Activated CD8-positive, alpha-beta memory T cell treated with anti-CD3 and anti-CD28 coated beads for 1 hour (primary cell): ENCODE measurements at places on chromosomes 11 and 22.

DNA sequence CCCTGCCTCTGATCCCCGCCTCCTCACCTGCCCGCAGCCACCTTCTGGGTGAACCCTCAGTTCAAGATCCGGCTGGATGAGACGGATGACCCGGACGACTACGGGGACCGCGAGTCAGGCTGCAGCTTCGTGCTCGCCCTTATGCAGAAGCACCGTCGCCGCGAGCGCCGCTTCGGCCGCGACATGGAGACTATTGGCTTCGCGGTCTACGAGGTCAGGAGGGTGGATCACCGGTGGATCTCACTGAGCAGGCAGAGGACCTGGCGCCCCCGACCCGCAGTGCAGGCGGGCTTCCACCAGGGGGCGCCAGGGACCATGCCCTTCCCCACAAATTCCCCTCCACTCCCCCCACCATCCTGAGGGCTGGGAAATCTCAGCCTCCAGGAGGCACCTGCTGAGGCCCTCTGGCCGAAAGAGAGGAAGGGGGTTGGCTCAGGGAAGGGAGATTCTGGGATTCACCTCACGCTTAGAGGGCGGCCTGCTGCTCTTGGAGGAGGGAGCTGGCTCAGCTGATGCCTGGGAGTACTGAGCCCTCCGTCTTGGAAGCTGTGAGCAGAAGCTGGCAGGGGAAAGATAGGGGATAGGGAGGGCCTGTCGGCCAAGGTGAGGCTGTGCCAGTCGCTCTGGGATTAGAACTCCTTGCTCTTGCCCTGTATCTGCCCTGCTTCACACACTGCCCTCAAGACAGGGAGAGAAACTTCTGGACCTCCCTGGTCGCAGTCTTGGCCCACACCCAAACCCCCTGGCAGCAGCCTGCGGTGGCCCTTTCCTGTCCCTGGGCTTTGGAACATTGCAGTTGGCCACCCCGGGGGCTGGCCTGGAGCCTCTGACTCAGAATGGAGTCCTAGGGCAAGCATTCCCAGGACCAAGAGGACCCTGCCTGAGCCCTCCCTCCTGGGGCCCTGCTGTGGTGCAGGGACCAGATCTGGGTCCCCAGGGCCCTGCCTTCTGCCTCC, 23.2 kb downstream of the CAPN1 start:
- no peak for DNase-seq

- no peak for DNase-seq
Observed at GRCh38 chr22:38602166-38602565, 32.2 kb upstream of the DMC1 start.

- DNase-seq: no peak
Observed at GRCh38 chr11:83361831-83362230, 75.7 kb upstream of the CCDC90B start.

GRCh38 chr11:109405671-109406070, 16.3 kb upstream of the C11orf87 start:
- no peak for DNase-seq

- no peak for DNase-seq
Observed at GRCh38 chr11:35675901-35676610, 13.5 kb downstream of the TRIM44 start.

DNA sequence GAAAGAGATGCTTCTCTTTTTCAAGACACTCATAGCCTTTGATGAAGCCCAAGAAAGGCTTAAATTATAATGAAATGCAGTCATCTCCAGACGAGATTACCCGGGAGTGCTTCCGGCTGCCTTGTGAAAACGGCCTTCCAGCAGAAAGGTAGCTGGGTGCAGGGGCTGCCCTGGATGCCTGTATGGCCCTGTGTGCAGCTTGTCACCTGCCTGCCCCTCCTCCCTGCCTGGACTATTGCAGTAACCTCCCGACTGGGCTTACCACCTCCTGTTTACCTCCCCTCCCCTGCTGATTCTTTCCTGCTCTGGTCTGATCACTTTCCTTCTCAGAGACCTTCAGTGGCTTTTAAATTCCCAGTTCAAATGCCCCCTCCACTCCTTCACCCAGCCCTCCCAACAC, 126.4 kb upstream of the SYT13 start:
- no peak for DNase-seq

DNA sequence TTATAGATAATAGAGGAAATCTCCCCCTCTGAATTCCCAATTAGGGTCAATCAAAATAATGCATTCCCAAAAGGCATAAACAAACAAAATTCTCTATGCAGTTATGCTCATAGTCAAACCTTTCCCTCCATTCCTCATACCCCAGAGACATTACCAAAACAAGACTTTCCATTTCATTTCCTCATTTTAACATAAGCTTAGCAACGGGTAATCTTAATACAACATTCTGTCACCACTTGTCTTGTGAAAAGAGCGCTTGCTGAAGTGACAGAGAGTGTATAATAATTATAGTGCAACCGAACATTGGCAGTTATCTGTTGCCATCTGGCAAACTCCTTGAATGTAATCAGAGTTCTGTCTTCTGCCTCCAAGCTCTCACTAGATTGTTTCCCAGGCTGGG, 1.2 kb upstream of the SLN start:
- DNase-seq: no peak

- DNase-seq: no peak
Observed at GRCh38 chr11:76666408-76666807, 4.1 kb downstream of the LRRC32 start.

GRCh38 chr11:24513479-24514218, 16.8 kb downstream of the LUZP2 start:
- no peak for DNase-seq

GRCh38 chr11:70487160-70487559, 88.8 kb downstream of the CTTN start:
- no peak for DNase-seq

DNA sequence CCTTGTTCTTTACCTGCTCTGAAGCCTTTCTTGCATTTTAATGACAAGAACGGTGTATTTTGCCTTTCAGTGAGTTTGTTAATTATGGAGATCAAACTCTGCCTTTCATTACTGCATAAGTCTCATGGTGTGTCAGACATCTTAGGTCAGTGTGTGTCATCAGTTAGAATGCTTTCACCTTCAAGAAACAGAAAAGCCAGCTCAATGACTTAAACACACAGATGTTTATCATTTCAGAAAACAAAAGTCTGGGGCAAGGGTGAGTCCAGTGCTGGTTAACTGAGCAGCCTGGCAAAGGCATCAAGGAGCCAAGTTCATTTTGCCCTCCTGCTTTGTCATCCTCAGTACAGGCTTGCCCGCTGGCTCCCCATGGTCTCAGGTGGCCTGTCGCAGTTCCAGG, 54.5 kb downstream of the PACS1 start:
- no peak for DNase-seq

DNA sequence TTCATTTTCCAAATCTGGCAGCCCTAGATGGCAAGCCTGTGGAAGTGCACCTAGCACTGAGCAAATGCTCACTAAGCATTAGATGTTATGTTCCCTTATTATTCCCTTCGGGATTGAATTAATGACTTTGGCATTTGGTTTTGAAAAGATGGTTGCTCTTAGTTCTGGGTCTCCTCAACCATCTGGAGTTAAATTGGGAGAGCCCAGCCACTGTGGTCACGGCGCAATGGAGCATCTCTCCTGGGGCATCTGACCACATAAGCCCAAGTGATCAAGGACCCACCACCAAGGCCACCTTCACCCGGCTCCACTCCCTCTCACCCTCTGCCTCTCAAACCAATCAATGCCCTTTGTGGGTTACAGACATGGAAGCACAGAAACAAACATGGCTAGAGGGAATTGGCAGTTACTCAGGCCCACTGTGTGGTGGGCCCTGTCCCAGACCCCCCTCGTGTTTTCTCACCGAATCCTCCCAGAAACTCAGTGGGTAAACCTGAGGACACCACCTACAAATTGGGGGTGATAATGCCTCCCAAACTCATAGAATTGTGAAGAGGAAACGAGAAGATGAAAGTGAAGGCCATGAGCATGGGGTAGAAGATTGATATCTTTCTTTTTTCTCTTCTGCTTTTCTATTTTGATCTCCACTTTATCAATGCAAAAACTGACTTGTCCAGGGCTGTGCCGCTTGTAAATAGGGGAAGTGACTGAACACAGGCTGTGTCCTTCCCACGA, 52.2 kb downstream of the IRAG1 start:
- DNase-seq: no peak

GRCh38 chr11:65416841-65417701, 5.5 kb upstream of the NEAT1 start:
- DNase-seq: no peak

DNA sequence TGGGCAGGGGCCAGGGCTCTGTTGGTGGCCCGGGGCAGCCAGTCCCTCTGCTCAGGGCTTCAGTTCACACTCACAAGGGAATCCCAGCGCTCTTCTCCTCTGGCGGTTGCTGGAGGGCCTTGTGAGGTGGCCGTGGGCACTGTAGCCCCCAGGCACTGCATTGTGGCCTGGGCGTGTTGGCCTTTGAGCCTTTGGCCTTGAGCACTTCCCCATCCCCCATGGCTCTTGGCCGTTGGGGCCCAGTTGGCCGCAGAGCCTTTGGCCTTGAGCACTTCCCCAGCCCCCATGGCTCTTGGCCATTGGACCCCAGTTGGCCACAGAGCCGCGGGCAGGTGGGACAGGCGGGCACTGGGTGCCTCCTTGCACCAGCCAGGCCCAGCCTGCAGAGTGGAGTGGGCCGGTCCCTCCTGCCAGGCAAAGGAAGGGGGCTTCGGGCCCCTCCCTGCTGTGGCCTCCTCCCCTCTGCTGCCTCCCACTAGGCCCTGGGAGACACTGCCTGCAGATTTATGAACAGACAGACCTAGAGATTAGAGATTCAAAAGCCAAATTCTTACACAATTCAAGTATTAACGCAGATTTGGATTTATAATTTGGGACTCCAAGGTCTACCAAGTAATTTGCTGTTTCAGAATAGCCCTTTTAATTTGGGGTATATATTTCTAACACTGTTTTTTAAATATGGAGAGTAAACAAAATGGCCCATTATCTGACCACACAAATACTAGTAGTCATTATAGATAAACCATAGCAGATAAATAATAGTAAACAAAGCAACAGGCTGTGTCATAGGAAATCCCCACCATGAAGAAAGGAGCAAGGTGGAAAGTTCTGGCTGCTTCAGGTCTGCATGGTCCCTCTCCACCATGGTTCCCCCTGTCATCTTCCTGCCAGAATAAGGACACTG, 18.2 kb upstream of the TXNRD2 start:
- no peak for DNase-seq
